ENCODE measurements at places on chromosomes 4 and X. TPM values are rescaled to one million over a fixed set of nuclear protein-coding genes. Genes with fewer than 3 reads are reported as not detected.

Gene SUPT20HL2
- not detected for total RNA-seq

Gene SHROOM3
- 16.6 TPM for total RNA-seq

Gene NAT8L
- 13.6 TPM for total RNA-seq

Gene DCAF8L1
- total RNA-seq: not detected

Gene ZNF157
- 0.05 TPM for total RNA-seq

Gene CXorf49
- not detected for total RNA-seq

Gene MAGEA11
- total RNA-seq: not detected

Gene RNF150
- total RNA-seq: 0.25 TPM

Gene GAB3
- total RNA-seq: 0.45 TPM

Gene BCORL1
- total RNA-seq: 11.1 TPM

Gene ADH1B
- not detected for total RNA-seq

Gene TMEM271
- not detected for total RNA-seq

Gene F11
- total RNA-seq: not detected

Gene CFI
- total RNA-seq: 0.37 TPM

Gene PCYT1B
- total RNA-seq: not detected

Gene FAM149A
- total RNA-seq: 1.1 TPM

Gene UGT2B7
- 0.35 TPM for total RNA-seq

Gene EDA
- 0.60 TPM for total RNA-seq

Gene ITM2A
- total RNA-seq: not detected

Gene ZNF732
- total RNA-seq: not detected

Gene JCHAIN
- 0.20 TPM for total RNA-seq
